Placental epithelial cell (primary cell): ENCODE measurements at places on chromosomes 5 and 9. TPM values are rescaled to one million over a fixed set of nuclear protein-coding genes. Genes with fewer than 3 reads are reported as not detected.

PTGR1 gene
- 31.0 and 47.9 TPM in 2 replicates for total RNA-seq

DAPK1 gene
- 428 and 508 TPM in 2 replicates for total RNA-seq

ZNF879 gene
- 4.4 and 7.5 TPM in 2 replicates for total RNA-seq

HK3 gene
- total RNA-seq: under 0.01 TPM in 1 of 2 replicates, not detected in the other

ANKDD1B gene
- total RNA-seq: 0.33 and 1.2 TPM in 2 replicates

PPIC gene
- 44.5 and 49.1 TPM in 2 replicates for total RNA-seq

PTCH1 gene
- 3.6 and 6.7 TPM in 2 replicates for total RNA-seq

MAMDC2 gene
- total RNA-seq: 6.7 and 19.7 TPM in 2 replicates

PHYHD1 gene
- 6.2 and 33.4 TPM in 2 replicates for total RNA-seq

CEL gene
- 0.54 and 0.79 TPM in 2 replicates for total RNA-seq

INIP gene
- 13.7 and 18.1 TPM in 2 replicates for total RNA-seq

SHB gene
- 16.9 and 30.1 TPM in 2 replicates for total RNA-seq

IRX2 gene
- total RNA-seq: 34.5 and 48.2 TPM in 2 replicates

CCL28 gene
- total RNA-seq: 2.0 and 2.2 TPM in 2 replicates

ASPN gene
- not detected in 2 replicates for total RNA-seq

CARD6 gene
- total RNA-seq: under 0.01 and 0.43 TPM in 2 replicates

HTR1A gene
- total RNA-seq: not detected in 2 replicates

FAM221B gene
- total RNA-seq: not detected in 2 replicates

PPWD1 gene
- total RNA-seq: 29.7 and 44.4 TPM in 2 replicates

ENTREP1 gene
- 0.39 and 0.54 TPM in 2 replicates for total RNA-seq

POLR3G gene
- total RNA-seq: 1.2 and 8.8 TPM in 2 replicates

SLC31A2 gene
- total RNA-seq: 7.1 and 11.6 TPM in 2 replicates

FAM153A gene
- not detected in 2 replicates for total RNA-seq

EQTN gene
- total RNA-seq: 0.22 and 0.39 TPM in 2 replicates

SUB1 gene
- total RNA-seq: 45.9 and 124 TPM in 2 replicates

SGTB gene
- total RNA-seq: 4.7 and 7.9 TPM in 2 replicates

TMEM174 gene
- total RNA-seq: not detected in 2 replicates

CRHBP gene
- total RNA-seq: not detected in 2 replicates

SUSD3 gene
- 0.54 TPM in 1 of 2 replicates, not detected in the other for total RNA-seq

FNIP1 gene
- 43.2 and 49.3 TPM in 2 replicates for total RNA-seq

COL23A1 gene
- not detected in 2 replicates for total RNA-seq

BTNL8 gene
- not detected in 2 replicates for total RNA-seq

FBP2 gene
- not detected in 2 replicates for total RNA-seq

DNAI1 gene
- 1.2 TPM in 1 of 2 replicates, not detected in the other for total RNA-seq

SPINK4 gene
- not detected in 2 replicates for total RNA-seq

MARCHF11 gene
- not detected in 2 replicates for total RNA-seq

LHX3 gene
- total RNA-seq: not detected in 2 replicates

CER1 gene
- not detected in 2 replicates for total RNA-seq

TSSK1B gene
- total RNA-seq: 0.79 TPM in 1 of 2 replicates, not detected in the other

TAS2R1 gene
- under 0.01 and 0.76 TPM in 2 replicates for total RNA-seq

MACROH2A1 gene
- total RNA-seq: 180 and 293 TPM in 2 replicates

CDHR2 gene
- total RNA-seq: not detected in 2 replicates

CA9 gene
- total RNA-seq: not detected in 2 replicates

RNF183 gene
- 0.39 TPM in 1 of 2 replicates, not detected in the other for total RNA-seq

SLC36A2 gene
- not detected in 2 replicates for total RNA-seq

PCDHGB1 gene
- 0.98 and 2.0 TPM in 2 replicates for total RNA-seq

PCA3 gene
- total RNA-seq: 0.39 TPM in 1 of 2 replicates, not detected in the other

SLCO4C1 gene
- total RNA-seq: not detected in 2 replicates

MEIKIN gene
- total RNA-seq: 0.39 and 0.54 TPM in 2 replicates

PCDHA7 gene
- total RNA-seq: 0.54 and 1.2 TPM in 2 replicates
